Breast epithelium (tissue), 4 donors: ENCODE measurements at places on chromosomes 6 and 20.
A peak's percentile ranks its signal among the peaks of the same experiment; 100 is the strongest.

- no peak for DNase-seq
Measured at GRCh38 chr6:135087803-135088202, 33.2 kb upstream of the HBS1L start.

- DNase-seq: no peak
Measured at GRCh38 chr6:108174371-108175175, 8.8 kb downstream of the NR2E1 start.

DNA sequence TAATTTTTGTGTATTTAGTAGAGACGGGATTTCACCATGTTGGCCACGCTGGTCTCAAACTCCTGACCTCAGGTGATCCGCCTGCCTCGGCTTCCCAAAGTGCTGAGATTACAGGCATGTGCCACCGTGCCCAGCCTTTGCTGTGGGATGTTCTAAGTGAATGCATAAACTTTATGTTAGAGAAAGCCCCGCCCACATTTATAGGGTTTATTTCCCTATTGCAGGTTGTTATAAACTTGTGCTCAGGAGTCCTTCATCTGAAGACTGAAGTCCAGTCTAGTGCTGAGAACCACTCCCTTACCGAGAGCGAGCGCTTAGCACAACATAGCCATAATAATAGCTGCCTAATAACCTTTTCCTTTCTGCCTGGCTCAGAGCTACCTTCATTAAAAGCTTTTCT lies 75.4 kb upstream of the ZNF217 start:
- DNase-seq: no peak

- no peak for DNase-seq
Measured at GRCh38 chr6:70119218-70119835, 183.6 kb downstream of the COL9A1 start.

GRCh38 chr6:69164564-69165229 lies 529.6 kb downstream of the ADGRB3 start:
- DNase-seq: no peak

DNA sequence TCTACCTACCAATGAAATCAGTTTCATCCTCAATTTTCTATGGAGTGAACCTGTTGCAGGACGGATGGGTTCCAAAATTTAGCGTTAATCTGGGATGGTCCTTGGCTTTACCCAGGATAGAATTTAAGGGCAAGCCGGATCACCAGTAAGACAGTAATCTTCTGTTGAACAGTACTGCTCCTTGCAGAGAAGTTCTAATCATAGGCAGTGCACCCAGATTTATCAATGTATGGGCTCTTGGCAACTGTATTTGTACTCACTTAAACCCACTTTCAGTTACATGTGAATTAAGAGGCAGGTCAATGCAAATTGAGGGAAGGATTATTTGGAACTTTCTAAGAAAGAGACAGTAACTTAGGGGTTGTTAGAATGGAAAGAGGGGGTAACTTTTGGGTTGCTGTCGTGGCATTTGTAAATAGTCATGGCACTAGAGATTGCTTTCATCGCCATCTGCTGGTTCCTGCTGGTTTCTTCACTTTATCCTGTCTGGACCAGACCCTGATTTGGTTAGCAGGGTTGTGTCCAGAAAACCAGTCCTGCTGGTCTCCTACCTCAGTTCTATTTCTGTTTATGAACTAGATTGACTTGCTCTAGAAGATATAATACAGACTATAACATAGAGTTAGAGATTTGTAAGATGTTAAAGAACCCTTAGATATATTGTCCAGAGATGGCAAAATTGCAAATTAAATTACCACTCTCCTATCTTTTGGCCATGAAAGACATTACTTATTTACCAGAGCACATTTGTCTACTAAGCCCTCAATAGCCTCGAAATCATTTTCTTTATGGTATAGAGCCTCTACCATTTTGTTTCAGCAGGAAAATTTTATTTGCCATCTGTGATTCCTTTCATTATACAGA lies 646.3 kb downstream of the UTRN start:
- no peak for DNase-seq

DNA sequence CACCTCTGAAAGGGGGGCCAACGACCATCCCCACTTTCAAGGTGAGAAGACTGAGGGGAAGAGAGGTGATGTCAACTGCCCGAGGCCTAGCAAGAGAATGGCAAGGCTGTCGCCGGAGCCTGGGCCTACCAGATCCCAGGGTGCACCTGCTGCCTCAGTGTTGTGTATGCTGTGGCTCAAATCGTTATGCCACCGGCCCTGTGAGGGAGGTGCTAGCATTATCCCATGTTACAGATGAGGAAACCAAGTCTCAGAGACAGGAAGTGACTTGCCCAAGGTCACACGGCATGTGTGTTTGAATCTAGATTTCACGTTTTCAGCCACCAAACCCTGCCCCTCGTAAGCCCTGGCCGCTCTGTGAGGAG lies 152.5 kb downstream of the CEBPB start:
- no peak for DNase-seq

- DNase-seq: no peak
Measured at GRCh38 chr6:56017198-56017597, 141.8 kb upstream of the BMP5 start.

DNA sequence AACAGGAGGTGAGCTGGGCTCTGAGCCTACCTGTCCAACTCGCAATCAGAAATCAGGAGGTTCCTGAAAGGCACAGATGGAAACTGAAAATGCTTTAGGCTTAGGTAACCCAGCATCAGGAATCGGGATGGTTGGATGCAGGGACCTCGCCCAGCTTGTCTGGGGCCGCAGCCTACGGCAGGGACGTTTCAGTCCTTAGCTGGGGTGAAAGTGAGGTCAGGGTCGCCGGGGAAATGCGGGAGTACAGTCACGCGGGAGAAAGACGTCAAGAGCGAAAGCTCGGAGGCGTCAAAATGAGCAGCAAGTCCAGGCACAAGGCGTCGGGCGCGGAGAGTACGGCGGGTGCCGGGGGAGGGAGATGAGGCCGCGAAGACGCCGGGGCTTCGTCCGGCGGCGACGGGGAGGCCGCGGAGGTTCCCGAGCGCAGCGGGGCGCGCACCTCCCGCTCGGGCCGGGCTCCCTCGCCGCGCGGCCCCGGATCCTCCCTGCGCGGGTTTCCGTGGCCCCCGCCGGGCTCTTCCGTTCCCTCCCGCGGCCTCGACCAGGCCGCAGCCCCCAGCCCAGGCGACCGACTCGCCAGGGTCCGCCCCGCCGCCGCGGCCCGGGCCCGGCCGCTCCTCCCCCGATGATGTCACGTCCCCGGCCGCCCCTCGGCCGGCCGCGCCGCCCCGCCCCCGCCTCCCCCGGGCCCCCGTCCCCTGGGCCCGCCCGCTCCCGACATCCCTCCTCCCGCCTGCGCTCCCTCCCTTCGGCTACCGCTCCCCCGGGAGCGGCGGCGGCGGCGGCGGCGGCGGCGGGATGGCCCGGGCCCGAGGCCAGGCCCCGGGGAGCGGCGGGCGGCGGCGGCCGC lies at the start of gene EBF4:
EBF4 (plus strand) TSS at position 745 of the 850 bp plus-strand sequence. CDS start 866 bp downstream, outside the sequence.
- DNase-seq: peak; percentile 23

- DNase-seq: no peak
Measured at GRCh38 chr20:63084563-63084927, 77.8 kb upstream of the BHLHE23 start.

- DNase-seq: no peak
Measured at GRCh38 chr6:82989736-82990290, 75.8 kb downstream of the UBE3D start.

- DNase-seq: no peak
Measured at GRCh38 chr6:101626269-101626668, 232.8 kb downstream of the GRIK2 start.

DNA sequence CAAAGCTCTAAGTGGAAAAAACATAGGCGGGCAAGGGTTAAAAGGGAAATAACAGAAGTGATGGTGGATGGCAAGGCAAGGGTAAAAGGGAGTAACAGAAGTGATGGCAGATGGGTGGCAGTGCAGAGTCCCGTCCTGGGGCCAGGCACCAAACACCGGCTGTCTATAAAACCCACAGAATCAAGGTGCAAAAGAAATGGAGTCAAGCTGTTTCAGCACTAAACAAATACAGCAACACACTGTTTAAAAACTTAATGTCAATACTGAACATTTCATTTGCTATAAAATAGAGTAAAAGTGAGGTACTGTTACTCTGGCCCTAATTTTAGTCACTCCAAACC lies 87.6 kb downstream of the MAN1A1 start:
- no peak for DNase-seq

DNA sequence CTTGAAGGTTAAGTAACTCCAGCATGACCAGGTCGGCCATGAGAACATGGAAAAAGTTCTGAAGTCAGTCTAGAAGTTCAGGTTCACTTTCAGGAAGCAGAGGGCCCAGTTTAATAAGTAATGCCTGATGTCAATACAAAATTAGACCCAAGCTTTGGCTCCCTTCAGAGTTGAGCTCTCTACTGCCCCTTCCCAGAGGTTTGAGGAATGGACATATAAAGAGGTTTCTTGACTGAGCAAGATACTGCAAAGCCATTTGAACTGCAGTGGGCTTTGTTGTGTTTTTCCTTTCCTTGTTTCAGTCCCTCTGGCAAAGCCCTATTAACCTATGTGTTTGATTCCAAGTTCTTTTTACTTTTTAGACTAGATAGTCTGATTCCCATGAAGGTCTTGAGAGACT lies 97.8 kb upstream of the PREP start:
- DNase-seq: no peak

DNA sequence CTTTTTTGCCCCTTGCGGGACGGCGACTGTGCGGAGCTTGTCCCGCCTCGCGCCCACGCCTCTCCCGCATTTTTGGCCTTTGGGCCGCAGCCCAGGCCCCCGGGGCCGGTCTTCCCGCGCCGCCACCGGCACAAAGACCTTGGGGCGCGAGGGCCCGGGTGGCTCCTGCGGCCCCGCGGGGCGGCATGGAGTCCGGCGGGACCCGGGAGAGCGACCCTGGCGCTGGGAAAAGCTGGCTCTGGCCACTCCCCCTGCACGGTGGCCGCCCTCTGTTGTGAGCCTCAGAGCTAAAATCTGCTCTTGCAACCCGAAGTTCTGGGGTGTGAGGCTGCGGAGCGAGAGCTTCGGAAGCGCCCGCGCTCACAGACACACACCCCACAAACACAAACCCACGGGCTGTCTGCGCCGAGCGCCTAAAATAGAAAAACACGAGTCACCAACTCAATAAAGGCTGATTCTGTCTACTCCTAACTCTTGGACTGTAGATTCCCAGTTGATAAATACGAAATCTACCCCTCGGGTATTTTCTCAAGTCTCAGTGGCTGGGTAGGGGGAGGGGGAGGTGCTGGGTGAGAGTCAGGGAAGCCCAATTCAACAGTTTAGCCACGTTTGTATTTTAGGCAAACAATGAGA lies 496 bp upstream of the BEND3 start:
- no peak for DNase-seq

GRCh38 chr6:168332020-168332419 lies 12.4 kb upstream of the DACT2 start:
- no peak for DNase-seq
